Frontal cortex (tissue), 4 donors: ENCODE measurements at places on chromosomes 7 and 10. TPM values are rescaled to one million over a fixed set of nuclear protein-coding genes. Genes with fewer than 3 reads are reported as not detected.

The R3HCC1L gene
- total RNA-seq: 17.9 TPM

The GIMAP1 gene
- total RNA-seq: 0.82 TPM

The GIMAP7 gene
- total RNA-seq: 2.4 TPM

The CCL24 gene
- not detected for total RNA-seq

The TMEM229A gene
- 1.2 TPM for total RNA-seq

The PRLHR gene
- 2.4 TPM for total RNA-seq

The IL6 gene
- total RNA-seq: not detected

The ZNHIT1 gene
- total RNA-seq: 46.1 TPM

The PARP12 gene
- total RNA-seq: 2.9 TPM

The DOCK1 gene
- 14.3 TPM for total RNA-seq

The GHRHR gene
- not detected for total RNA-seq

The MDFIC gene
- total RNA-seq: 6.1 TPM

The SNX10 gene
- 37.1 TPM for total RNA-seq

The NKX2-3 gene
- total RNA-seq: under 0.01 TPM

The PHKG1 gene
- 3.7 TPM for total RNA-seq

The ZNF488 gene
- total RNA-seq: 0.41 TPM

The TUBB8 gene
- not detected for total RNA-seq

The PITX3 gene
- total RNA-seq: not detected

The EXOC6 gene
- total RNA-seq: 113 TPM

The IGFBP3 gene
- 6.1 TPM for total RNA-seq

The HMX3 gene
- total RNA-seq: not detected

The KEL gene
- total RNA-seq: 0.82 TPM

The RHOBTB1 gene
- 30.2 TPM for total RNA-seq

The RAB19 gene
- total RNA-seq: not detected

The ZWINT gene
- total RNA-seq: 5.7 TPM

The FANK1 gene
- total RNA-seq: 1.2 TPM

The MALRD1 gene
- total RNA-seq: 1.2 TPM

The BTAF1 gene
- 65.2 TPM for total RNA-seq
